ENCODE measurements at places on chromosomes 4 and X.

- no peak for DNase-seq
Observed at GRCh38 chrX:21800344-21800770, 39.1 kb upstream of the MBTPS2 start.

- no peak for DNase-seq
Observed at GRCh38 chrX:63818156-63818555, 33.1 kb upstream of the ARHGEF9 start.

GRCh38 chrX:51876441-51876840 is 17.0 kb upstream of the MAGED1 start:
- no peak for DNase-seq

DNA sequence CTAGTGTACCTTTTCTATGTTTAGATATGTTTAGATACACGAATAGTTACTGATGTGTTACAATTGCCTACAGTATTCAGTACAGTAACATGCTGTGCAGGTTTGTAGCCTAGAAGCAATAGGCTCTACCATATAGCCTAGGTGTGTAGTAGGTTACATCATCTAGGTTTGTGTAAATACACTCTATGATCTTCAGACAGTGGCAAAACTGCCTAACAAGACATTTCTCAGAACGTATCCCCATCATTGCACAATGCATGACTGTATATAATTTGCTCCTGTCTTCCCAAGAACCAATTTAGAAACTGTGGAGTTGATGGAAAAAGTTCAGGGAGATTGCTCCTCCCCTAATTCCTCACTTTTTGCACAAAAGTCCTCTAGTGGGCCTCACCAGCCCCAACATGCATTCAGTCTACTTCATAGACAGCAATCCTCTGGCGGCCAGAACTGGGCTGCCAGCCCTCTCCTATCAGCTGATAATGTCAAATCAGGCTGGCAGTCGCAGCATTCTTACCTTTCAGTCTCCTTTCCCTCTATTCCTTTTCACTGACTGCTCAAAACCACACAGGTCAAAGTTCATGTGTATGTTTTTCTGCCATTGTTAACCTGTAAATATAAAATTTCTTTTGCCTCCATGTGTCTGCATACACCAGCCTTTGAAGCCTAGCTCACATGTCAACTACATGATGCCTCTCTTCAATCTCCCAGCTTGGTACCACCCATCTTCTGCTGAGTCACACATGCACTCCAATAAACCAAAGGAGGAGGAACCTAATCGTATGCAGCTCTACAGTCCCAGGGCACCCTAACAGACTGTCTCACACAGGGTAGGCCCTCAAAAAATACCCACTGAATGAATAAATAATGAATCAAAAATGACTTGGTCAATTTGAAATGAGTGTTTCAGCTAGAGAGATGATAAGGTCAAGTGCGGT is 32.0 kb downstream of the BCLAF3 start:
- no peak for DNase-seq

- DNase-seq, result no peak
Observed at GRCh38 chr4:7524843-7525242, 90.1 kb upstream of the PSAPL1 start.

Measured in stimulated activated CD8-positive, alpha-beta memory T cell treated with anti-CD3 and anti-CD28 coated beads, Interleukin-4, amount 100 ng/mL, for 4 hours (primary cell).